Stimulated activated CD8-positive, alpha-beta memory T cell treated with anti-CD3 and anti-CD28 coated beads, Interleukin-15, amount 100 ng/mL, for 4 hours (primary cell): ENCODE measurements at places on chromosomes 3 and 15.

- DNase-seq: no peak
Measured at GRCh38 chr15:31276596-31277298, 49.9 kb upstream of the KLF13 start.

GRCh38 chr3:171446801-171447578, 13.2 kb downstream of the TNIK start:
- DNase-seq: no peak

DNA sequence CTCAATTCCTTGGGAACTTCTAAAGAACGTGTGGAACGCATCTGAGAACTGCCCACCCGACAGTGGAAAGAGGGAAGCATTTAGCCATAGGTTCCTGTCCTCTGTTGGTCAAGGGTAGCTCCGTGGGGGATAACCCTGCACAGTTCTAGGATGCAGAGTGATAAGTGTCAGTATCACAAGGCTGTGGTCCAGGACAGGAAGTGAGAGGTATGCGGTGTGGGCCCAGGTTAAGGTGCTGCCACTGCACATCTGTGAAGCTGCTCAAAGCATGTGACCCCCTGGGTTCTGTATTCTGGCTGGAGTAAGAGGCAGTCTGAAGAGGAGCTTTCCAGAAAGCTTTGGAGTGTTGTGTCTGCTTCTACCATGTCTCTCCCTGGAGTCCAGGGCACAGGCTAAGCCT, 51.7 kb upstream of the HES1 start:
- no peak for DNase-seq

GRCh38 chr3:61821823-61822251, 260.5 kb downstream of the PTPRG start:
- DNase-seq: no peak

DNA sequence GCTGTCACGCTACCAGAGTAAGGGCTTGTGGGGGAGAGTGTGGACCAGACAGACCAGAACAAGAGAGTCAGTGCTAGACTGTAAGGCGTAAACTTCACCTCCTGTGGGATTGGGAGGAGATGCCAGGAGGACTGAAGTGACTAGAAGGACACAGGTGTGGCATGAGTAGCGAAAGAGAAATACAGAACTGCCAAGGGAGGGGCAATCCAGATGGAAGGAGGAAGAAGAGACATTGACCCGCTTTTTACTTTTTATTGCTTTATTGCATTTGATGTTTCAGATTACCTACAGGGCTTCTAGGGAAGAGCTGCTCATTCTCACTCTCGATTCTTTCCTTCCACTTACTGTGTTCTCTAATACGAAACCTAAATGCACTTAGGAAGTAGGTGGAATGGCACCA, 2.1 kb downstream of the POGLUT1 start:
- DNase-seq: no peak

DNA sequence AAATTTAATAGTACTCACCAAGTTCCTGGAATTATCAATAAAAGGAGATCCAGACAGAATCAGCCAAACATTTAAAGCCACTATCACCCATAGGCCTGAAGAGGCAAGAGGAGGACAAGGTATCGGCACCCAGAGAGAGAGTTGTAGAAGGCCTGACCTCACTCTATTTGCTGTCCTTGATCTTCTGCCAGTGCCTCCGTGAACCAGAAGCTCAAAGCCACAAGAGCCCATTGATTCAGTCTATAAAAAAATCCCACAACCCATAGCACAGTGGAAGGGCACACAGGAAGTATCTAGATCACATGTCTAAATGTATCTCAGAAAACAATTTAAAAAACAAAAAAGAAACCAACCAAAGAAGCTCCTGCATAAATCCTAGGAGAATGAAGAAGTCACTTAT, 68.6 kb upstream of the FAM174B start:
- no peak for DNase-seq

DNA sequence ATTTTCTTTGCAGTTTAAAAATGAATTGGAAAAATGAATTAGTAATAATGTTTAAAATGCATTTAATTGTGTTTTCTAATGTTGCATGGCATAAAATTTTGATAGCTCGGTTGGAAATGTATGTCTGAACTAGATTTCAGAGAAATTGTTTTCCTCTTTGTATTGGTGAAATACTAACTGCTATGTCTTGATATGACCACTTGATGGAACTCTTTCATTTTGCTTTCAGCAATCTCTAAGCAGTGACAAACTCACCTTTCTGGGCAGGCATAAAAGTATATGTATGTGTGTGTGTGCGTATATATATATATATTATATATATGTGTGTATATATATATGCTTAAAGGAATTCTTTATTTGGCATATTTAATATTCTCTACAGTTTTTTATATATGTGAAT, 239.3 kb upstream of the ZNF717 start:
- DNase-seq: no peak

DNA sequence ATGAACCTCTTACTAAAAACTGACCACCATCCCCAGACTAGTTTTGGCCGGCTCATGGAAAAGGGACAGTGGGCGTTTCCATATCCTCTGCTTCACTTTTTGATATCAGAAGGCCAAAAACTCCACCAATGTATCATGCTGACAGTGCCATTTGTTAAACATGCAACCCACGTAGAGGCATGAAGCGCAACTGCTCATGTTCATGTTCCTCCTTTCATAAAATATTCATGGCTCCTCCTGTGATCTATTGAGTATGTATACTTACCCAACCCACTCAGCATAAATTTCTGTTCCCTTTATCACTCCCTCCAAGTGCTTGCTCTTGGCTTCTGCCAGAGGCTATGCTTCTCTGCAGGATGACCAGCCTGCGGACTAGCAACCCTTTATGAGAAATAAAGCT, 58.7 kb upstream of the TGFBR2 start:
- DNase-seq: no peak

DNA sequence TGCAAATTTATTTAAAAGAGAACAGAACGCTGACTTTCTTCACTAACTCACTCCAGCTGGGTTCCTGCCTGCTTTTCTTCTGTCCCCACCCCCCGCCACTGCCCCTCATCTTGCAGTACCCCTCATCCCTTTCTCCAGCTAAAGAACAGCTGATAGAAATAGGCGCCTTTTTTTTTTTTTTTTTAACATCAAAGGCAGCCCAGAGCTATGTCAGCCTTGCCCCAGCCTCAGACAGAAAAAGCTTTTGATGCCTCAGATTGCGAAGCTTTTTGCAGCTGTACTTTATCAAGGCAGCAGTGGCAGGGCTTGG, 1.8 kb downstream of the CADPS start:
- DNase-seq: no peak

DNA sequence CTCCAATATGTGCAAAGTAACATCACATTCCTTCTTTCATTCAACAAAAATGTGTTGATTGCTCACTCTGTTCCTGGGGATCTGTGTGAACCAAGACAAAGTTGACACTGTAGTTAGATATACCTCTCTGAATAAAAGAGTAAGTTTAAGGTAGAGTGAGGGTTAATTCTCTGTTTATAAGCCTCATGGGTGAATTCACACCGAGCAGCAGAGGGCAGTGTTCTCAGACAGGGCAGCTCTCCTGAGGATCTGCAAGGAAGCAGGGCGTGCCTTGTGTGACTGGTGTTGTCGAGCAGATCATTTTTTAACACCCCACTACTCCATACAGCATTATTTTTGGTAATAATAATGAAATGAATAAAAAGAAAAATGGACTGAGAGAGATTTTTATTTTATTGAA, 34.4 kb downstream of the PAQR9 start:
- no peak for DNase-seq

- DNase-seq: no peak
Measured at GRCh38 chr15:75696311-75696720, 16.3 kb downstream of the CSPG4 start.

DNA sequence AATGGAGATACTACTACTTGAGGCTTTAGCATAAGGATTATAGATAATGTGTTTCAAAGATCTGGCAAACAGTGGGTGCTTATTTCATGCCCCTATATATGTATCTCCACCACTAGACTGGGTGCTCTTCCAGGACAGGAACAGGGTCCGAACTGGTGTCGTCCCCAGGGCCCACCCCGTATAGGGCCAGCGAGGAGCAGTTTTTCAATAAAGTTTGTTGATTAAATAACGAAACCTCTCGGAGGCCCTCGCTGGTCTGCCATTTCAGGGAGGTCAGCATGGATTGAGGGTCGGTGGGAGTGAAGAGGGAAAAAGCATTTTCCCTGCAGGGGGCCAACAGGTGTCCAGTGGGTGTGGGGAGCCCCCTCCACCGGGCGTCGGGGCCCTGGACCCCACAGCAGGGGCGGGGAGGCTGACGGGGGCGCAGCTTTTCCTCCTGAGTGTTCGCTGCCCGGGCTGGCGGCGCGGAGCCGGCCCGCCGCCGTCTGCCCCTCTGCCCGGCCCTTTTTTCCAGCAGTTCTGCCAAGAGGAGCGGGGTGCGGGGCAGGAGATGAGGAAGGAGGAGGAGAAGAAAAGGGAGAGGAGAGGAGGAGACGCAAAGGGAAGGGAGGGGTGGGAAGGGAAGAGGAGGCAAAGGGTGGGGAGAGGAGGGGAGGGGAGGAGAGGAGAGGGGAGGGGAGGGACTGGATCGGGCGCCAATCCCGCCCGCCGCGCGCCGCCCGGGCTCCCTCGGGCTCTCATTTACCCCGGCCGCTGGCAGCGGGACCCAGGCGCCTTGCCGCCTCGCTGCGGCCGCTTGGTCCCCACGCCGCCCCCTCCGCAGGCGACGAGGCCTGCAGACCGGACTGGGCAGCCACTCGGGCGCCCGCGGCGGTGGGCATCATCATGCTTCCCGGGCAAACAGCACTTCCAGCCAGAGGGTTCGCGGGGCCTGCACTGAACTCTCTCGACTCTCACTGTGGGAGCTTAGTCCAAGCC, 66.3 kb downstream of the ISG20 start:
- no peak for DNase-seq

DNA sequence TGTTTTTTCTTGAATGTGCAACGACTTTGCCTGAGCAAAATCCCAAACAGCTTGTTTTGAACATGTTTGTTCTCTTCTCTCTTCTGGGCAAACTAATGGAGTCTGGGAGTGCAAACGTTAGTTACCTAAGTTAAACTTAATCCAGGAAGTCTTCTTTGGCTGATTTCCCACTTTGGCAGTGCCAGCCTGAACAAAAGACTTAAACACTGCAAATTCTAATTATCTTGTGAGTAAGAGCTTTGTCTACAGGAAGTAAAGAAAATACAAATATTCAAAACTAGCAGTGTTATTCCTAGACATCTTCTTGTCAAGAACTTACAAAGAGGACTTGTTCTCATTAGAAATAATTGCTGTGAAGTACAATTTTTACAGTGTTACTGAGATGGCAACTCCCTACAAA, 16.7 kb upstream of the DENND6A start:
- DNase-seq: no peak

GRCh38 chr3:36164400-36164799, 215.9 kb upstream of the STAC start:
- DNase-seq: no peak

DNA sequence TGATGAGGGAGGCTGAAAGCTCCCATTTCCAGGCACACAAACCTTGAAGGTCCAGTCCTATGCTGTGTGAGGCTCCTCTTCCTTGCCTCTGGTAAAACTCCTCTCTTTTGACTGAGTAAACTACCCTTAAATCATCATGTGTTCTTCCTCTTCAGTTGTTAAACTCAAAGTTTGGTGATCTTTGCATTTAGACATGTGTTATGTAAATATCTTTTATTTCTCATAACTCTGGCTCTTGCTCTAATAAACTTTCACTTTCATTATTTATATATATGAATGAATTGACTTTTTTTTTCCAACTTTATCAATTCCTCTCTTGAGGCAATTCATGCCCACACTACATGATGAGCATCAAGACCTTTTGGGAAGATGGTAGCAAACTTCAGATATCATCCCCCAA, 26.6 kb downstream of the SUCNR1 start:
- DNase-seq: no peak

GRCh38 chr15:36878684-36879262, 221.6 kb downstream of the MEIS2 start:
- DNase-seq: no peak

DNA sequence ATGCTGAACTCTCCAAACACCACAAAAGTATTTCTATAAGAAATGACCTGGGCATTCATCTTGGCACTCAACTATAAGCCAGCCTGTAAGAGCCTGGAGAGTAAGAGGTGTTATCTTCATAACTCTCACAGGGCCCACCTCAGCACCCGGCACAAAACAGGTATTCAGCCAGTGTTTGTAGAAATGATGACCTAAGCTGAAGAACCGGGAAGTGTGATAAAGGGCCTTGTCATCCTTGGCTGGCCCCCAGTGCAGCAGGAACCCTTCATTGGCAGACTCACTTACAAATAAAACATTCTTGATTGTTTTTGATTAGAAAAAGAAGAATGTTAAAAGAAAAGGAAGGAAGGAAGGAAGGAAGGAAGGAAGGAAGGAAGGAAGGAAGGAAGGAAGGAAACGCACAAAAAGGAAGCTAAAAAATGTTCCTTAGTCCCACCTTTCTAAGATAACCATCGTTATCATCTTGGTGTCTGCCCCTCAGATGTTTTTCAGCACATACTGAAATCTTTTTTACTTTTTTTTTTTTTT, 52.1 kb downstream of the DAPK2 start:
- DNase-seq: no peak

- DNase-seq: no peak
Measured at GRCh38 chr15:71316911-71317310, 201.6 kb downstream of the THSD4 start.

DNA sequence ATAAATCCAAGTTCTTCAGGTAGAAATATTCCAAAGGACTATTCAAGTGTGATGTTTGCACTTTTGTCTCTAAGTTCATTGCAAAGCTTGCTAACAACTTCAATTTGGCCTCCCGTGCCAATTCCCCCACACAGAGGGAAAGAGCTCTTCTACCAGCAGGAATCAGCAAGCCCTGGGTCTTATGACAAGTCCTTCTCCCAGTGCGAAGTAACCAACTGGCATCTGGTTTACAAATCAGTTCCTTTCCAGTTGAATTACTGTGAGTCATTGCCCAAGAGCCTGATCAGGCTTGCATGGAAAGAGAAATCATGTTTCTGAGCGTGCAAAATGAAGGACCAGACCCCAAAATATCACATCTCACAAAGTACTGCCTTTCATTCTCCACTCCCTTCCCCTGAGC, 62.7 kb upstream of the SLCO3A1 start:
- DNase-seq: no peak

DNA sequence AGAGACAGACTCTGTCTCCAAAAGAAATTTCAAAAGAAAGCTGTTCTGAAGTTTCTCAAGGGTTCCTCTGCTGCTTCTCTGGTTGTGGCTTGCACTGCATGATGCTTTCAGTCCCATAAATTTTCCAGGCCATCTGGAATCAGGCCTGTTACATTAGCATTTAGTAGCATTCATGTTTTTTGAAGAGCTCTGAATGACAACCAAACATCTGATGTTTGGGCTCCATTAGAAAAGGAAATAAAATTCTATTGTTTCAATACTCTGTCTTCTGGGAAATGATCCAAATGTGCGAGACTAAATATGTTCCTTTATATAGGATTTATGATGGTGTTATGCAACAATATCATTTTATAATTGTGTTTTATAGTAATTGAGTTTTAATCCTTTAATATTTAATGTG, 455.8 kb downstream of the GABRG3 start:
- no peak for DNase-seq

- DNase-seq: no peak
Measured at GRCh38 chr15:81966631-81967030, 79.2 kb downstream of the MEX3B start.

DNA sequence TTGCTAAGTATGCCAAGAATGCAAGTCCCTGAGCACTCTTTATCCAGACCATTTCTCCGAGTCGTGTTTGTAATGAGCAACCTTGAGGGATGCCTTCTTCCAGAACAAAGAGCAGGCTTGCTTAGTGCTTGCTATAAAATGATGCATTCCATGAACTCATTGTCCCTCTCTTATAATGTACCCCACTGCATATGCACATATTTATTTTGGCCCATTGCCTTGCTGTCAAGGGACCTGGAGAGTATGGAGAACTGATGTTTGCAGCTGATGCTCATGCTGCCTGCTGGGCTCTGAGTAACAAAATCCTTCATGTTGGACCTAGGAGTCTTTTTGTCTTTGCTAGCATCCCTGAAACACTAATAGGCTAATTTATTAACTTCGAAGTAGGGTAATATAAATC, 97.8 kb upstream of the AADACL2 start:
- DNase-seq: no peak
